PC-9 (cell line): ENCODE measurements at places on chromosomes 12 and 14.
A peak's percentile ranks its signal among the peaks of the same experiment; 100 is the strongest.

DNA sequence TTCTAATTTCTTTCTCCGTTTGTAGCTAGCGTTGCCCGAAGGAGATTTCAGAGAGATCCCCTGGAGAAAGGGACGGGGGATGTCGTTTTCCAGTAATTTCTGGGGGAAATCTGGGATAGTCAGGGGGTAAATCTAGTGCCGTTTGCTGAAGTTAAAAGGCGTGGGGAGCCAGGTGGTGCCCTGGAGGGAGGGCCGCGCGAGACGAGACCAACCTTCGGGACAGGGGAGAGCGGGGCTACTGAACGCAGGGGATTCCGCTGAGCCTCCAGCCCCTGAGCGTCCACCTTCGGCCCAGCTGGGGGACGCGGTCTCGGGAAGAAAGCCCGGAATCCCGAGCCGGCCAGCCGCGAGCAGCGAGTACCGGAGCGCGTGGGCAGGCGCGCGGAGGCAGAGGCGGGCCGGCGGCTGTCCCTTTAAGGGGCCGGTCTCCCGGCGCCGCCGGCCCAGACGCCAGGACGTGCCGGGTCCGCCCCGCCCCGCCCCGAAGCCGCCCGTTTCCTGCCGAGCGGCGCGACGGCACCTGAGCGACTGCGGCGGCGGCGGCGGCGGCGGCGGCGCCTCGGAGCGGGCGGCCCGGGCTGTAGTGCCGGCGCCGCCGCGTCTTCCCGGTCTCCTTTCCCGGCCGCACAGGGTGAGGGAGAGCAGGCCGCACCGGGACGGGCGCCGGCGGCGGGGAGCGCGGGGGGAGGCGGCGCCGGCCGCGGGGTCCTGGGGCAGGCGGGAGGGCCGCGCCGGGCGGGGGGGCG is at the start of gene KTN1:
Gene KTN1, plus strand, starts transcription at position 484 of the 746 bp plus-strand sequence. CDS start 31,842 bp downstream, outside the sequence.
- H3K27ac ChIP-seq = peak within 1 kb of the TSS; percentile 35
- H3K27me3 ChIP-seq = no peaks in the 10 kb centered on the region
- H3K36me3 ChIP-seq = 0 out of 2 replicates have a peak, but pooled peaks cover 5% of the 10 kb centered on the region

DNA sequence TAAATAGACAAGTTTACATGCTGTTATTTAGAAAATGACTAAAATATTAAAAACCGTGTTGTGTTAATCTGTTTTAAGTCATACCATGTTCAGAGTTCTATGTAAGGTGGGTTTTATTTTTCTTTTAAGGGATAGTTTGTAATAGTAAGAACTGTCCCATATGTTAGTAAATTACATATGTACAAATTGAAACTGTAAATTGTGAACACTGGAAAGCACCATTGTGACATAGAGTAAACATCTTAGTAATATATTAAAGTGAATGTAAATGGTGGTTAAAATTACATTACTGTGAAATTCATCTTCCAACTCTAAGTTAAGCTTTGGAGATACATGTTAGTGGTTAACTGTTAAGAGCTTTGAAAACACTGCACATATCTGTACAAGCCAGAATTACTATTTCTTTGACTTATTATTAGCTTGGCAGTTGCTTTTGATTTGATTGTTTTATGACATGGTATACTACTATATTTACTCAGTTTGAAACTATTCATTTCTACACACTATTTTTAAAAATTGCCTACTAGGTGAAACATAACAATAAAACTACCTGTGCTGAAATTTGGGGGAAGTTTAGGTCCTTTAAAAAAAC is 27.4 kb upstream of the DIP2B start:
- H3K36me3 ChIP-seq = peaks cover 16% of the 10 kb centered on the region; the same call in 1 of the 2 replicates
- no peak for DNase-seq
- no peak overlapping the region for H3K27ac ChIP-seq
- H3K4me3 ChIP-seq = no peak overlapping the region

- H3K27me3 ChIP-seq = no peaks in the 10 kb centered on the region
- no peak overlapping the region for H3K4me3 ChIP-seq
- H3K27ac ChIP-seq = peak overlapping the region; percentile 46
- H3K36me3 ChIP-seq = no peaks in the 10 kb centered on the region
- peaks cover 15% of the 10 kb centered on the region for H3K4me1 ChIP-seq
- DNase-seq = peak; percentile 76
These were observed 57.2 kb upstream of the AEBP2 start for GRCh38 chr12:19382111-19382526.

DNA sequence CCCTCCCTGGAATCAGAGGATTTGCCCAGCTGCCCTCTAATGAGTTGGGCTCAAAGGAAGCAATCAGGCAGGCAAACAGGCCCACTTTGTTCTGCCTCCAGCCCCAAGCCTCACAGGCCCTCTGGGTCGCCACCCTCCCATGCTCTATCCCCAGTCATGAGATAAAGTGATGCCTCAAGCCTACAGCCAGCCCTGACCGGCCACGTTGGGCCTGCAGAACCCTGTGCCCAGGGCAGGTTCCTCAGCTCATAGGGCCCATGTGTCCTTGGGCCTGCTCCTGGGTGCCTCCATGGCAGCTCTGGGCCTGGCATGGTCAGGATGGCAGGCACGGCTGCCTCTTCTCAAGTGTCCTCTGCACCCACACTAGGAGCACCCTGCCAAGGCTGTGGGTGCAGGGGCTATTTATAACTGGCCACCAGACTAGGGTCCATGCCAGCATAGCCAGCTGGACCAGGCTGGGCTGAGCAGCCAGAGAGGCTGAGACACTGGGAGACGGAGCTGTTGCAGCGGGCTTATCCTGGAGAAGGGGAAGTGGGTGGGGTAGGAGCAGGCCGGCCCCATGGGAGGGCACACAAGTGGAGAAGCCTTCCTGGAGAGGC is 20.2 kb downstream of the HDAC7 start:
- no peak for DNase-seq
- H3K27ac ChIP-seq = no peak overlapping the region
- H3K36me3 ChIP-seq = no peaks in the 10 kb centered on the region
- H3K4me1 ChIP-seq = no peaks in the 10 kb centered on the region
- H3K27me3 ChIP-seq = no peaks in the 10 kb centered on the region
- no peak overlapping the region for H3K4me3 ChIP-seq

DNA sequence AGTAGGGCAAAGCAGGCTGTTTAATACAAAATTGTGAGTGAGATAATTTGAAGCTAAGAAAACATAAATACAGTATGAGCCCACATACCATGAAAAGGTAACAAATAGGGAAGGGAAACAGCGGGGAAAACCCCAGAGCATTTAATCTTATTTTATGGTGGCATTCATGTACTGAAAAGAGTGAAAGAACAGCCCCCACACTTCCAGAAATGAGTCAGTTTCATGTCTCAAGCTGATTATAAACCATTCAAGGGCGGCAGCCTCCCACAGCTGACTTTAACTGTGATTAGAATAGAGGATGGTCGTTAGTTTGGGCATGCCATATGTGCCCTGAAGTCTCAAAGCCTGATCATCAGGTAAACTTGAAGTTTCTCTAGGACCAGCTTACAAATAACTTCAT is 64.5 kb downstream of the FOXG1 start:
- H3K4me1 ChIP-seq = no peaks in the 10 kb centered on the region
- no peak overlapping the region for H3K4me3 ChIP-seq
- DNase-seq = no peak
- H3K36me3 ChIP-seq = no peaks in the 10 kb centered on the region
- H3K27me3 ChIP-seq = no peaks in the 10 kb centered on the region

DNA sequence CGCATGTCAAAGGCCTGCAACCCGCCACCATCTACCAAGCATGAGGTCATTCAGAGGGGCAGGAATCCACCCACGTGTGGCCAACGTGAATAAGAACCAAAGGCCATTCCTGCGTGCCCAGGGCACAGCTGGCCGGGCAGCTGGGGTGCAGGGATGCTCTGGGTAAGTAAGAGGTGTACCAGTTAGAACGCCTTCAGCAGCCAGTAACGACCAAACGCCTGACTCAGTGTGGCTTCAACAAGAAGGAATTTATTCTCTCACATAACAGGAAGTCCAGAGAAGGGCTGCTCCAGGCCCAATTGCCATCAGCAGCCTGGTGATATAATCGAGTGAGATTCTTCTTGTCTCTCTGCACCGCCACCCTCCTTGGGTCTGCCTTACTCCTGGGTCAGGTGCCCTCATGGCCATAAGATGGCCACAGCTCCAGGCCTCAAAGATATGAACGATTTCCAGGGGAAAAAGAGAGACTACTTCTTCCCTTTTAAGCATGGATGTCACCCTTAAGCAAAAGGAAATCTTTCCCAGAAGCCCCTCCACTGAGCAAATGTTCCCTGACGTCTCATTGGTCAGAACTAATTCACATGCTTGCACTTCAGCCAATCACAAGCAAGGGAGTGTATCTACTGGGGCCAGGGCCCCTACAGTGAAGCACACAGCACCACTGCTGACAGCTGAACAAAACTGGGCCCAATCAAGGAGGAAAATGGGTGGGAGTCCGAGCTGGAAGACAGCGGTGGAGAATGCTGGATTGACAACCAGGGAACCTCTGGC is 7.3 kb downstream of the TTC7B start:
- H3K36me3 ChIP-seq = no peaks in the 10 kb centered on the region
- H3K4me1 ChIP-seq = no peaks in the 10 kb centered on the region
- no peaks in the 10 kb centered on the region for H3K27me3 ChIP-seq

DNA sequence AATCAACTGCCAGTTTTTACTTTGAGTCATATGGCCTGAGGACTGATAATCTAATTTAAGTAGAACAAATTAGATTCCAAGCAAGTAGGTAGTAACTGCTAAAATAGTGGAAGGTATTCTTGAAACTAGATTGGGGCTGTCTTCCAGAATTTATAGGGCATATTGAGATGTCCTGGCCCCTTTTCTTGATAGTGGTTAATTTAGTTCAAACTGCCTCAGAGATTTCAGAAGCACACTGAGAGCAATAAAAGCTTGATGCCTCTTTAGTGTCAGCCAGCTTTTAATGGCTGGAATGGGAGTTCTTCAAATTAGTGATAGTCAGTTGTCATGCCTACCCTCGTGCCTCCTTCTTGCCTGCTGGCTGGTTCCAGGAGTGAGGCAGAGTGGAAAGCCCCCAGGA is 120.5 kb downstream of the AKAP6 start:
- no peak for DNase-seq
- no peaks in the 10 kb centered on the region for H3K36me3 ChIP-seq
- no peak overlapping the region for H3K27ac ChIP-seq
- no peaks in the 10 kb centered on the region for H3K4me1 ChIP-seq
- no peak overlapping the region for H3K4me3 ChIP-seq

DNA sequence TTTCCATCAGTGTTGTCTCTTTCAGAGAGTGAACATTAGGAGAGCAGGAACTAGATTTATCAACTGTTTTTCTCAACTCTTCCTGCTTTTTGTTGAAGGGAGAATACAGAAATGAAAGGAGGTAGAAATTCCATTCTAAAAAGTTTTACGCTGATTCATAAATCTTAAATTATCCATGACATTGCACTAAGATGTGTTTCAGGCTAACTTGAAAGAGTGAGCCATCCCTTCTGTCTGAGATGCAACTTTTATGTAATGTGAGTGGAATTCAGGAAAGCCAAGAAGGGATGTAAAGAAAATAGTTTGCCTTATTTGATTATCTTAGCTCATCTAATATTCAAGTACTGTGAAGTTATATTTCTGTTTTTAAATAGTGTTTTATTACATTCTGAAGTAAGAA is 349.5 kb upstream of the RGS6 start:
- H3K27ac ChIP-seq = peak overlapping the region; percentile 20; the same call in 1 of the 2 replicates
- DNase-seq = no peak
- no peaks in the 10 kb centered on the region for H3K27me3 ChIP-seq

DNA sequence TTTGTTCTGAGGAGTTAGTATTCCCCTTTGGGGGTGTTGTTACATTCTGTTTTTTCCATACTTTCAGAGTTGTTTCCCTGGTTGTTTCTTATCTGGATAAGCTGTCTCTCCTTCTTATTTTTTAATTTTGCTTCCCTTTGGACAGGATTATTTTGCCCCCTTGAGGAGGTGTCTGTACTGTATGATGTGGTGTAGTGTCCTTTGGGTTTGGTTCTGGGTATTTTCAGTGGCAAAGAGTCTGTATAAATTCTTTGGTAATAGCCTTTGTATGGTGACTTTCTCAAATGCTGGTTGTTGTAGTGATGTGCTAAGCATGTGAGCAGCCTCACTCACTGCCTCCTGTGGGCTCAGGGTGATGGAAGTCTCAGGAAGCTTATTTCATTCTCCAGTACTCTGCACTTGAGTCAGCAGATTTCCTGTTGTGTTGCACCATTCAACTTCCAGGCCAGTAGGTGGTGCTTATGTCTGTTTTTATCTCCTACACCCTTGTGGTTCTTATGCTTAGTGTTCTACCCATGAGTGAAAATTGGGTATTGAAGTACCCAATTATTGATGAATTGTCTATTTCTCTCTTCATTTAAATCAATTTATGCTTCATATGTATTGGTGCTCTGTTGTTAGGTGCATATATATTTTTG is 103.3 kb upstream of the PMCH start:
- no peaks in the 10 kb centered on the region for H3K36me3 ChIP-seq
- no peak overlapping the region for H3K27ac ChIP-seq
- H3K4me1 ChIP-seq = no peaks in the 10 kb centered on the region
- no peak overlapping the region for H3K4me3 ChIP-seq

GRCh38 chr14:79528828-79529416 is 682.4 kb downstream of the DIO2 start:
- DNase-seq = no peak
- H3K27ac ChIP-seq = no peak overlapping the region
- H3K36me3 ChIP-seq = no peaks in the 10 kb centered on the region
- H3K27me3 ChIP-seq = no peaks in the 10 kb centered on the region

DNA sequence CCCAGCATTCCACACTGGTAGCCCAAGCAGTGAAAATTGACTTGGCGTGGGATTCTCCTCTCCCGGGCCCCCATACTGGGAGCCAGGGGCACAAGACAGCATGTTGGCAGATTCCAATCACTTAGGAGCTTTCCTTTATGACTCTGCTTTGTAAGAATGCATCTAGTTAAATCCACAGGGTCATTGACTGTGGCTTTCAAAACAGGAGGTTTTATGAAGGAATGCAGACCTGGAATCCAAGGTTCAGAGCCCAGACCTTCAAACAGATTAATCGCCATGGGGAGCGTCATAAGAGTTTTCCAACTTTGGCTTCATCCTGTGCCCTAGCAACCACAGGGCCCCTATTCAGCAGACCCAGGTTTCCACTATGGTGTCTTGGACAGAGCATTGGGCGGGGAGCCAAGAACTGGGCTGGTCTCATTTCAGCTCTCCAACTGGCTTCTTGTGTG is 76.4 kb upstream of the RMST start:
- no peak overlapping the region for H3K4me3 ChIP-seq
- no peaks in the 10 kb centered on the region for H3K27me3 ChIP-seq
- no peaks in the 10 kb centered on the region for H3K4me1 ChIP-seq
- H3K36me3 ChIP-seq = no peaks in the 10 kb centered on the region
